NCI-H510A treated with DMSO at 0.1 percent for 48 hours (cell line): ENCODE measurements at places on chromosomes 2 and 18.

GRCh38 chr2:67076239-67076624 lies 320.9 kb upstream of the ETAA1 start:
- no peak for DNase-seq

- DNase-seq: no peak
These were observed 109.5 kb upstream of the PIK3C3 start for GRCh38 chr18:41845563-41845962.

GRCh38 chr2:98869870-98870269 lies 66.2 kb downstream of the CRACDL start:
- peak; percentile 94 for DNase-seq

DNA sequence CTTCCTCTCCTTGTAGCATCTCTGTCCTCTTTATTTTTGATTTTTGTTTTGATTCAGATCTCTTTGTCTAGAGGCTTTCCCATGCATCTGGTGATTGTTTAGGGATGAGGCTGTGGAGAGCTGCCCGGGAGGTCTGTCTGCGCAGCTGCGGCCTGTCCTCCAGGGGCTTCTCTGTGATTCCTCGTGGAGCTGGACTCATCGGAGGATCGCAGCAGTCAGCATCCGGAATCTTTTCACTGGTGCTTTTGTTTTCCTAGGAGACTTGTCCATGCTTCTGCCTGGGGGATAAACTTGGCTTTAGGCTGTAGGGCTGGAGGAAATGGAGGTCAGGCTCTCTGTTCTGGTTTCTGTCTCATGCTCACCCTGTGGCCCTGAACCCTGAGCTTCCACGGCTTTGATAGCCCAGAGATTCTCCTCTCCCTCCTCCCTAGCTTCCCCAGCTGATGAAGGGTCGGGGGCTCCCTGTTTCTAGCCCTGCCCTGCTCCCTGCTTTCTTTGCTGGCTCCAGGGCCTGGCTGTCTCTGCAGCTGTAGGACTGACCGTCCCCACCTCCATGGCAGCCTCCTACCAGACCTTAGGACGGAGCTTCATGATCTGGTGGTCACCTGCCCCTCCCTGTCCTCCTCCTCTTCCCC lies 35.5 kb downstream of the ZNF532 start:
- no peak for DNase-seq

DNA sequence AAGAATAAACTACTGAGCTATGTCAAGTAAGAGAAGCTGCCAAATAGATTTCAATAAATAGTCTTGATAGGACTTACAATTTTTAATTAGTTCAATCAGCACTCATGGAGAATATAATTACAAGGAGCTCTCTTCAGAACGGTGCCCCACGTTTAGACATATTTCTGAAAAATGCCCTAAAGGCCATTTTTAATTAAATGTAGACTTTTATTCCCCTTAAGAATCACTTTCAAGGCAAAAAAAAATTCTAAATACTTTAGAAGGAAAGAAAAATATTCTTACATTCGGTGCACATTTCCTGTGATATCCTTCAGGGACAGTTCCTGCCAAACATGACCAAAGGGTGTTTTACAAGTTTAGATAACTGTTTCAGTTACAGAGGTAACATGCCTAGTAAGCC lies 202.5 kb upstream of the CDH7 start:
- DNase-seq: no peak

DNA sequence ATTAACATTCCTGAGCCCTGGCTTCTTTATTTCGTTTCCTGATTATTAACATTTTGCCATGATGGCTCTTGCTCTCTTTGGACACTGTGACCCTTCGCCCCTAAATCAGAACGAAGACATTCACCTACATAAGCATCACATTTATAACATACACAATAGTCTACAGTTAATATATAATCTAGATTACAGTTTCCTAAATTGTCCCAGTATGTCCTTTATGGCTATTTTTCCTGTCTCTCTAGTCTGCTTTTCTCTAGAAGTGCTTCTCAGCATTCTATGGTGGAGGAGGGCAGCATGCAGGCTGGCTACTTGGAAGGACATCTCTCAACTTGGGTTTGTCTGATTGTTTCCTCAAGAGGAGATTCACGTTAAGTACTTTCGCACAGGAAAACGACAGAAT lies 49.9 kb downstream of the FAM210A start:
- DNase-seq: no peak

GRCh38 chr2:135451966-135452365 lies 79.1 kb downstream of the ZRANB3 start:
- DNase-seq: no peak

- no peak for DNase-seq
These were observed 74.9 kb upstream of the KLHL14 start for GRCh38 chr18:32847691-32848090.

DNA sequence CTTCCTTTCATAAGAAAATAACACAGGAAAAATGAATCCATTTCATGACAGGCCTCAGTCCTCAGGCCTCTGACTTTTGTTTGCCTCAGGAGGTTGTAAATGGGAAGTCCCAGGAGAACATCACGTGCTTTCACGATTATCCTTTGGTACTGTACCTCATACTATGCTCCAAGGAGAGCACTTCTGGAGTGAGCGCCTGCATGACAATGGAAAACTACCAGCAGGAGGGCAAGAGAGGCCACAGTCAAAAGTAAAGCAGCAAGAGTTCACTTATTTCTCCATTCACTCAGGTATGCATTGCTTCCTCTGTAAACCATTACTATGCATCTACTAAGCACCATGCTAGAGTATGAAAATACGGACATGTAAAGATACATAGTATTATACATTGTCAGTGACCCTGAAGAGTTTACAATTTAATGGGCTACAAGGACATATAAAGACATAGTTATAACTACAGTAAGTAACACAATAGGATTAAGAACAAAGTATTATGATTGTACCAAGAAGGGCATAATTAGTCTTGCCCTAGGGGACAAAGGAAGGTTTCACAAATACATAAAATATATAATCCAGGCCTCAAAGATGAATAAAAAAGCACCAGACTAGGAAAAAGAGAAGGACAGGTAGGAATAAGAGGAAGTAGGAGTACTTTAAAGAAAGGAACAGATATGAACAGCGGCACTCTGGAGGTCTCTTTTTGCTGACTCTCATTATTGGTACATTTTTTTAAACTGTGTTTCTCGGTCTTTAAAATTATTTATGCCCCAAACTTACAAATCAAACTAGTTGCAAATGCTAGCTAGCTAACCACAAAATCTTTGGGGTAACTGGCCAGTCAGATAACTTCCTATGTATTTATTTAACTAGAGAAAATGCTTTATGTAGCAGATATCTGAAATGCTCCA lies 806.7 kb downstream of the NRXN1 start:
- DNase-seq: no peak

- DNase-seq: no peak
These were observed 326.2 kb downstream of the PDE11A start for GRCh38 chr2:177746358-177746757.

DNA sequence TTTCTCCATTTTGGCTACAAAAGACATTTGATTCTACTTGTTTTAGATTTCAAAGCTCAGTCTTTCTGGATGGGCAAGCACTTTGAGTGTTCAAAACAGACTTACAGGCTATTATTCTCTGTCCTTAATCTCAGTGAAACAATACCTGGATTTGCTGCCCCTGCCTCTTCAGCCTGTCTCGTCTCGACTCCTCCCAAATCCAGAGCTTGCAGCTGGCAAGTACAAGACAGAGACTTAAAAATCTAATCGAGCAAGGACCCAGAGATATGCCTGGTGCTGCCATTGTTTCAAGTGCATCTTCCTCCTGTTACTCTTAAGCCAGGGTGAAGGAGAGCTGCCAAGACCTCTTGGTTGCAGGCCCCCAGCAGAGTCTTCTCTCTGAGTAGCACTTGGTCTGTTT lies 59.2 kb downstream of the LRRC30 start:
- no peak for DNase-seq

GRCh38 chr2:119484834-119485233 lies 39.4 kb downstream of the SCTR start:
- DNase-seq: no peak

GRCh38 chr18:2908166-2908945 lies 61.5 kb downstream of the EMILIN2 start:
- DNase-seq: no peak
